ENCODE measurements at places on chromosomes 2 and 18. TPM values are rescaled to one million over a fixed set of nuclear protein-coding genes. Genes with fewer than 3 reads are reported as not detected.

- no peak for DNase-seq
Measured at GRCh38 chr18:28175930-28176697, 816 bp downstream of the CDH2 start.

POTEI gene
- 0.50 TPM for total RNA-seq

DNA sequence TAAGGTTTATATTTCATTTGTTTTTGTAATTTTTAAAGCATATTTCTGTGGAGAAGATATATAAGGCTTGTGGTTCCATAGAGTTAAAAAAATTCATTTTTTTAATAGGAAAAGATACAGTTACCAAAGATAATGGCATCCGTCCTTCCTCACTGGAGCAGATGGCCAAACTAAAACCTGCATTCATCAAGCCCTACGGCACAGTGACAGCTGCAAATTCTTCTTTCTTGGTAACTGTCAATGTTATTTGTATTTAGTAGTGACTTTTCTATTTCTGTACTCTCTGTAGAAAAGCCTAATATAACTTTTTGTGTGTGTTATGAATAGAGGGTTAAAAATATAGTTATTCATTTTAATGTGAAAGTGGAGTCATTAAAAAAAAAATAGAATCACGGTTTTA, 35.1 kb downstream of the HADHB start:
- no peak for DNase-seq

DNA sequence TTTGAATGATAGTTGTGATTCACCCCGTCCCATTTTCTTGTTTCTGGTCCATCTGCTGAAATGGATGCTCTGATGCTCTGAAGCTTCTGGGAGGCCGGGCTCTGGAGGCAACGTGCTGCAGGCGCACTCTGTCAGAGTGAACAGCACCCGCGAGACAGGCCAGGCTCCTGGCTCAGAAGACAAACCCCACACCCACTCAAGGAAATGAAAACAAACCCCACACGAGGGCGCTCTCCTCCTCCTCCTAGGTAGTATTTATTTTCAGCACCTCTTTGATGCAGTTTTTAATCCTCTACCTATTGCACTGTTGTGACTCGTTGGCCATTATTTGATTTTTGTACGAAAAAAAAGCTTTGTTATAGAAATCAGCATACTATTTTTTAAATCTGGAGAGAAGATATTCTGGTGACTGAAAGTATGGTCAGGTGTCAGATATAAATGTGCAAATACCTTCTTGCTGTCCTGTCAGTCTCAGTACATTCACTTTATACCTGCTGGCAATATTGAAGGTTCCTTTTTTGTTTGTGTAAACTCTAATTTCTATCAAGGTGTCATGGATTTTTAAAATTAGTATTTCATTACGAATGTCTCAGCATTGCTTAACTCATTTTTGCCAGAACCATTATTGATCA, 10.3 kb upstream of the CHST10 start:
- DNase-seq = peak; percentile 12

DNA sequence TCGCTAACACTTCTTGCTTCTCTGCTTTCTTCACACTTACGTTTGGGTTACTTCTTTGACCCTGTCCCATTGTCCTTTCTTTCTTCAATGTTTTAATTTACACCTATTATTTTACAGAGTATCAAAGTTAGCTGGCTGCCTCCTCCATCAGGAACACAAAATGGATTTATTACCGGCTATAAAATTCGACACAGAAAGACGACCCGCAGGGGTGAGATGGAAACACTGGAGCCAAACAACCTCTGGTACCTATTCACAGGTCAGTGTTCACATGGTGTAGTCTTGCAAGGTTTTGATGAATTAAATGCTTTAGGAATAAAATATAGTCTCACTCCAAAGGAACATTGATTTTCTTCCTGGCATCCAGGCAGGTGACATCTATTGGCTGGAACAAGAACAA, 919.0 kb downstream of the MBD2 start:
- no peak for DNase-seq

GRCh38 chr2:55401124-55401523, 18.5 kb downstream of the CCDC88A start:
- DNase-seq = no peak

DNA sequence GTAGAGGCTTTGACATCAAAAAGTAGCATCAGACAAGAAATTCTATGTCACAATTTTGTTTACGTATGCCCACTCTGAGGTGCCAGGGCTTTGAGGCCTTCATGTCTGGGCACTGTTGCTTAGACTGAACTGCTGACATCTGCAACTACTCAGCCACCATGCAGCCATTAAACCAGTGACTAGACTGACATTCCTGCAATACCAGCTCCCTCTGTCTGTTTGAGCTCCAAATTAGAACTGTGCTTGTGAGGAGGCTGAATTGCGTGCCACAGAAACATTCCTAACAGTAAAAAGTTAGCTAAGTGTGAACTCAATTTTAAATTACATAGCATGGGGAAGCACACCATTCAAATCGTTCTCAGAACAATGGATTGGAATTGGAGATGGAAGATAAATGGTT, 163.2 kb downstream of the INSIG2 start:
- peak; percentile 14 for DNase-seq

DNA sequence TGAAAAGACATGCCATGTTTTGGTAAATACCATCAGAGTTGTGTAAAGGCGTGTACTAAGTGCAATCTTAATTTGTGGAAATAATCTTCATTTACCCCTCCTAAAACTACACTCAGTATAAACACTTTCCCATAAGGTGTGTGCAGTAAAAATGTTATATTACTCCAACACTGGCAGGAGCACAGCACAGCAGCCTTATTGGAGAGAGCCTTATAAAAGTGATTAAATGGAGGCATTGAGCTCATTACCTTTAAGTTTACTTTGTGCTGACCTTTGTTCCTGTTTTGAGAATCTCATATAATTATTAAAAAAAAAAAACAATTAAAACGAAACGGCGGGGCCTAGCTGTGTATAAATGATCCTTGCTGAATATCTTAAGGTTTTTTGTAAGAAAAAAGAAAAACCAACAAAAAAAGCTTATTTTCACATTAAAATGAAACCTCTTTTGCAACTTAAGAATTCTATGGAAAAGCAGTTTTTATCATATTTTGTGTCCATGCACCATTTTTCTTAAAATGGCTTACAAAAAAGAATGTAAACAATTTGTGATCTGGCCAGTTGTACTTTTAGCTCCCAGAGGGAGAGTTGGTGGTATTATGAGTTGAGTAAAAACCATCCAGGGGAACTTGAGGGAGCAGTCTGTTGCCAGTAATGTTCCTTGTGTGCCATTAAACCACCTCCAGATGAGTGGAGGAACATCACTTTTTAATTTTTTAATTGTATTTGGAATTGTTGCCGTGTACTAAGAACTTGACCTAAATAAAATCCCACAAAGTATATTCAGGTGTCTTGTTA, 103.4 kb downstream of the ABI2 start:
- DNase-seq = no peak

SPP2 gene
- not detected for total RNA-seq

DNA sequence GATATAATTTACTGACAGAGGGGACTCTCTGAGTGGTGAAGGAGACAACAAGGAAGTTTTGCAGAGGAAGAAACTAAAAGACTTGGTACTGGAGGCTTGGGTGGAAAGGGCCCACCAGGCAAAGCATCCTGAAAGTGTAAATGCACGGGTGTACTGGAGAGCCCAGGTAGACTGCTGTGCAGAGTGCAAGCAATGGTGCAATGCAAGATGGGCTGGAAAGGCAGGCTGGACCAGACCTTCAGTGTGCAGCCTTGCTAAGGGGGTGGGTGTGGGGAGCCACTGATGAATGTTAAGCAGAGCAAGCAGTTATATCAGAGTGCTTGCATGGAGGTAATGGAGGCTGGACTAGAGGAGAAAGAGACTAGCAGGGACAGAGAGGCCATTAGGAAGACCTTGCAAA, 10.7 kb downstream of the C2orf74 start:
- DNase-seq = no peak

TCF7L1 gene
- 30.8 TPM for total RNA-seq

GCKR gene
- not detected for total RNA-seq

- DNase-seq = no peak
Measured at GRCh38 chr2:190582019-190582418, 47.5 kb upstream of the NEMP2 start.

DNA sequence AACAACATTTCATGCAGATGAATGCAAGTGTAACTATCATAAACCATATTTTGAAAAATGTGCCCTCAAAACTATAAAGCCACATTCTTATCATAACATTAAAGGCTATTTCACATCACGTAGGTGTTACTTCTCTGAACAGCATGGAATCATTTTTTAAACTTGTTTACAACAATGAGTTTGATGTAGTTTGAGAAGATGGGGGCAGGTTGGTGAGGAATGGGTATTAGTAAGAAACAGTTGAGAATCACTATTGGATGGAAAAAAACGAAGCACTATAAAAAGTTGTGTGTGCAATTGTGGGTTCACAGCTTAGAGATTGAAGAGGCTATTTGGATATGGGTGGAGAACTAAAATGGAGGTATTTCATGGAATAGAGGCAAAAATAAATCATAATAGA, 569.1 kb downstream of the ARHGAP15 start:
- DNase-seq = no peak

- DNase-seq = no peak
Measured at GRCh38 chr18:26978812-26979341, 113.4 kb upstream of the AQP4 start.

GRCh38 chr2:55887901-55888624, 35.5 kb downstream of the EFEMP1 start:
- peak; percentile 94 for DNase-seq

All from astrocyte (in vitro differentiated cells and primary cell).